Mammary microvascular endothelial cell (primary cell): ENCODE measurements at places on chromosomes 3 and 15. TPM values are rescaled to one million over a fixed set of nuclear protein-coding genes. Genes with fewer than 3 reads are reported as not detected.

HEXA gene
- 61.6 and 72.6 TPM in 2 replicates for total RNA-seq

SMCO1 gene
- not detected in 2 replicates for total RNA-seq

SLC15A2 gene
- 0.10 TPM in 1 of 2 replicates, not detected in the other for total RNA-seq

HAPLN3 gene
- total RNA-seq = 10.5 and 11.7 TPM in 2 replicates

UBAP1L gene
- 0.20 and 1.3 TPM in 2 replicates for total RNA-seq

SNTN gene
- total RNA-seq = not detected in 2 replicates

HRG gene
- total RNA-seq = not detected in 2 replicates

GOLGA6L1 gene
- not detected in 2 replicates for total RNA-seq

BNIP2 gene
- 148 and 157 TPM in 2 replicates for total RNA-seq

IQCF5 gene
- not detected in 2 replicates for total RNA-seq

ZPLD1 gene
- not detected in 2 replicates for total RNA-seq

COPS2 gene
- total RNA-seq = 41.2 and 44.0 TPM in 2 replicates

C3orf49 gene
- not detected in 2 replicates for total RNA-seq

CDCP1 gene
- total RNA-seq = 1.1 and 1.6 TPM in 2 replicates

EIF4E3 gene
- 2.8 and 3.7 TPM in 2 replicates for total RNA-seq

FAM43A gene
- 218 and 241 TPM in 2 replicates for total RNA-seq

GOLGA8T gene
- total RNA-seq = not detected in 2 replicates

TM6SF1 gene
- 20.3 and 24.1 TPM in 2 replicates for total RNA-seq

MKRN2OS gene
- total RNA-seq = not detected in 2 replicates

CLK3 gene
- 63.9 and 64.1 TPM in 2 replicates for total RNA-seq

QTRT2 gene
- 22.3 and 22.8 TPM in 2 replicates for total RNA-seq

CHDH gene
- total RNA-seq = 0.07 TPM in 1 of 2 replicates, not detected in the other

GABRR3 gene
- total RNA-seq = not detected in 2 replicates

RBP2 gene
- not detected in 2 replicates for total RNA-seq

ADAMTSL3 gene
- total RNA-seq = 0.80 and 0.89 TPM in 2 replicates

MTFMT gene
- 25.8 and 34.2 TPM in 2 replicates for total RNA-seq

SCAANT1 gene
- total RNA-seq = not detected in 2 replicates

RASGRP1 gene
- total RNA-seq = under 0.01 and 0.05 TPM in 2 replicates

ONECUT1 gene
- total RNA-seq = not detected in 2 replicates

CLEC3B gene
- not detected in 2 replicates for total RNA-seq

FBXO40 gene
- not detected in 2 replicates for total RNA-seq

RAB6B gene
- 1.1 and 1.2 TPM in 2 replicates for total RNA-seq

GRAMD1C gene
- 18.3 and 20.1 TPM in 2 replicates for total RNA-seq

MST1R gene
- total RNA-seq = 0.79 and 1.7 TPM in 2 replicates

ERICH6 gene
- not detected in 2 replicates for total RNA-seq

SPSB4 gene
- not detected in 2 replicates for total RNA-seq

SPATA12 gene
- total RNA-seq = 0.13 and 0.15 TPM in 2 replicates

CDC25A gene
- 22.5 and 23.1 TPM in 2 replicates for total RNA-seq

TLR9 gene
- total RNA-seq = not detected in 2 replicates

LYZL4 gene
- not detected in 2 replicates for total RNA-seq

SELENOT gene
- 170 and 211 TPM in 2 replicates for total RNA-seq

GRAMD2A gene
- total RNA-seq = 0.20 and 0.47 TPM in 2 replicates

TNFAIP8L3 gene
- 44.4 and 48.0 TPM in 2 replicates for total RNA-seq

ITIH1 gene
- total RNA-seq = not detected in 2 replicates
